ENCODE measurements at places on chromosomes 4 and X.

DNA sequence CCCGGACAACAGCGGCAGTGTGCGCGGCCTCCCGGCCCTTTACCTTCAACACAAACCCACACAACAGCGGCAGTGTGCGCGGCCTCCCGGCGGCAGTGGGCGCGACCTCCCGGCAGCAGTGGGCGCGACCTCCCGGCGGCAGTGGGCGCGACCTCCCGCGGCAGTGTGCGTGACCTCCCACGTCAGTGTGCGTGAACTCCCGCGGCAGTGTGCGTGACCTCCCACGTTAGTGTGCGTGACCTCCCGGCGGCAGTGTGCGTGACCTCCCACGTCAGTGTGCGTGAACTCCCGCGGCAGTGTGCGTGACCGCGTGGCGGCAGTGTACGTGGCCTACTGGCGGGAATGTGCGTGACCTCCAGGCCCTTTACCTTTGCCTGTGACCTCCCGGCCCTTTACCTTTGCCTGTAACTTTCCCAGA is 576.6 kb upstream of the FRG1 start:
- no peak for DNase-seq

DNA sequence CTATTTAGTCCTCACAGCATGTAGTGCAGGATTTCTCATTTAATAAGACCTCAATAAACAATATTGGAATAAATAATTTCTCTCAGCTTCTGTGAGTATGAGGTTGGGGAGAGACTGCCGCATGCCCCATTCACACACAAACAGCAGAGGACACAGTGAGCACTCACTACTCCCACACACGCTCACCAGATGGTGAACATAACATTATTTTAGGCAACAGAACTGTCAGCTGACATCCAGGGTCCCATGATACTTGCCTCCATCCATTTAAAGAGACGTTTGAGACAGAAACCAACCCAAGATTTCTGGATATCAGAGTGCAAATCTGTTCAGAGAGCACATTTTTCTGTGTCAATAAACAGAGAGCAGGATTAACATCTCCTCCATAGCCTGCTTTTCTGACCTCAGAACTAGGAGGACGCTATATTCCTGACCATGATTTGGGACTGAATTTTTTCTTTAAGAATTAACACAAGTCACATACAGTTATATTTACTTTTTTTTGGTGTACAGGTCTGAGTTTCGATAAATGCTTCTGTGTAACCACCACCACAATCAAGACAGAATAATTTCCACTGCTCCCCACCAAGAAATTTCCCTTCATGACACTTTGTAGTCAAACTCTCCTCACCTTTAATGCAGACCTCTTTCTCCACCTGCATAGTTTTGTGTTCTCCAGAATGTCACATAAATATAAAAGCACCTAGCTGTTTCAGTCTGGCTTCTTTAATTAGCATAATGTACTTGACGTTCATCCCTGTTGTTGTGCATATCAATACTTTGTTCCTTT is 16.7 kb downstream of the GPRIN3 start:
- DNase-seq = no peak

DNA sequence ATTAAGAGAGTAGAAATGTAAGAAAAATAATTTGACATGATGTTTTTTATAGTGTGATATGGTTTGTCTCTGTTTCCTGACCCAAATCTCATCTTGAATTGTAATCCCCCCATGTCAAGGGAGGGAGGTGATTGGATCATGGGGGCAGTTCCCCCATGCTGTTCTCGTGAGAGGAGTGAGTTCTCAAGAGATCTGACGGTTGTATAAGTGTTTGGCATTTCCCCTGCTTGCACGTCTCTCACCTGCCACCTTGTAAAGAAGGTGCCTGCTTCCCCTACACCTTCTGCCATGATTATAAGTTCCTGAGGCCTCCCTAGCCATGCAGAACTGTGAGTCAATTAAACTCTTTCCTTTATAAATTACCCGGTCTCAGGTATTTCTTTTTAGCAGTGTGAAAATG is 34.8 kb upstream of the EXOC1L start:
- DNase-seq = no peak

- DNase-seq = no peak
Observed at GRCh38 chrX:12319003-12319519, 180.8 kb downstream of the FRMPD4 start.

GRCh38 chrX:108537005-108537404 is 97.4 kb downstream of the COL4A5 start:
- no peak for DNase-seq

GRCh38 chrX:71217298-71217697 is 5.7 kb upstream of the GJB1 start:
- no peak for DNase-seq

All from T1000 (cell line).